NCI-H2081 treated with DMSO at 0.1 percent for 48 hours (cell line): ENCODE measurements at places on chromosomes 4 and X.

DNA sequence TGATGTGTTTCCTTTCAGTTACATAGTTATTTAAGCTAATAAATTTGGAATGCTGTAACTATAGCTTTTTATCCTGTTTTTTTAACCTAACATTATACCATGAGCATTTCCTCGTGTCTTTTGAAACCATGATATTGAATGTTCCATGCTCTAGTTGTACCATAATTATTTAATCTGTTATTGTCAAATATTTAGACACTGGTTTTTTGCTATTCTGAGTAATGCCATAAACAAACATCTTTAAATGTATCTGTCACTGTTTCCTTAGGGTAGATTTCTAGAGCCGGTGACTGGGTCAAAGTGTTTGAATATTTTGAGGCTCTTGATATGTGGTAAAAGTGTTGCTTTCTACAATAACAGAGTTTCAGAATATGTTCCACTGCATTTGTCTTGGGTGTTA, 5.4 kb downstream of the IGBP1 start:
- no peak for DNase-seq

GRCh38 chr4:83552924-83553323, 17.0 kb downstream of the GPAT3 start:
- DNase-seq: no peak

- no peak for DNase-seq
These were observed 594.1 kb downstream of the GLUD2 start for GRCh38 chrX:121641560-121641959.

- DNase-seq: no peak
These were observed 28.4 kb downstream of the PDHA1 start for GRCh38 chrX:19372170-19372546.

GRCh38 chr4:89173336-89174090, 62.2 kb downstream of the TIGD2 start:
- no peak for DNase-seq

- no peak for DNase-seq
These were observed 169.0 kb downstream of the RAPGEF2 start for GRCh38 chr4:159271856-159272255.

GRCh38 chrX:123357941-123358340, 173.9 kb downstream of the GRIA3 start:
- no peak for DNase-seq
